Stimulated activated memory B cell treated with anti-CD40 and anti-IgM and Interleukin-4, amounts not matched to agents 10 μg/mL and 1 μg/mL and 100 μg/mL, for 72 hours (primary cell): ENCODE measurements at places on chromosomes 1 and 21.

DNA sequence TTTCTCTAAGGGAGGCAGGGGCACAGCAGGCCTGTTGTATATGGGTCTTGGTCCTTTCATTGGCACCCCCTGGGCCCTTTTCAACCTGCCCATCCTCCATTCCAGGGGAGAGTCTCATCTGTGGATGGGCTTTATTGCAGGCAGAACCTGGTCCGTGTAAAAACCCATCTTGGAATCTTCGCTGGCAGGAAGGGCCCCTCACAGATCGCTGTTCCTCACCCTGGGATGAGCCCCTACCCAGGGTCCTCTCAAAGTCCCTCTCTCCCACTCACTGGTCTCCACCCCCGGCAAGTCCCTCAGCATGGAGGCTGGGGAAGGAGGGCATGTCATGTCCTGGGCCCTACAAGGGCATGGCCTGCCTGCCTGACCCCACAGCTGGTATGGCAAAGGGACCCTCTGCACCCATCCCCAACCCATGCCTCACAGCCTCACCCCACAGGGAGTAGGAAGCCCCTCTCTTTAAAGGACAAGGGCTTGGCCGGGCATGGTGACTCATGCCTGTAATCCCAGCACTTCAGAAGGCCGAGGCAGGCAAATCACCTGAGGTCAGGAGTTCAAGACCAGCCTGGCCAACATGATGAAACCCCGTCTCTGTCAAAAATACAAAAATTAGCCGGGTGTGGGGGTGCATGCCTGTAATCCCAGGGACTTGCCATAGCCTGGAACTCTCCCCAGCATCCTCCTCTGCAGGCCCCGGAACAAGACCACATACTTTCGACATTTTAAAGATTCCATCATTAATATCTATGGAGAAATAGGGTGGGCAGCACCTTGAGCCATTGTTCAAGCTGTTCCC lies 13.2 kb upstream of the CDA start:
- peak; percentile 12 for ATAC-seq

DNA sequence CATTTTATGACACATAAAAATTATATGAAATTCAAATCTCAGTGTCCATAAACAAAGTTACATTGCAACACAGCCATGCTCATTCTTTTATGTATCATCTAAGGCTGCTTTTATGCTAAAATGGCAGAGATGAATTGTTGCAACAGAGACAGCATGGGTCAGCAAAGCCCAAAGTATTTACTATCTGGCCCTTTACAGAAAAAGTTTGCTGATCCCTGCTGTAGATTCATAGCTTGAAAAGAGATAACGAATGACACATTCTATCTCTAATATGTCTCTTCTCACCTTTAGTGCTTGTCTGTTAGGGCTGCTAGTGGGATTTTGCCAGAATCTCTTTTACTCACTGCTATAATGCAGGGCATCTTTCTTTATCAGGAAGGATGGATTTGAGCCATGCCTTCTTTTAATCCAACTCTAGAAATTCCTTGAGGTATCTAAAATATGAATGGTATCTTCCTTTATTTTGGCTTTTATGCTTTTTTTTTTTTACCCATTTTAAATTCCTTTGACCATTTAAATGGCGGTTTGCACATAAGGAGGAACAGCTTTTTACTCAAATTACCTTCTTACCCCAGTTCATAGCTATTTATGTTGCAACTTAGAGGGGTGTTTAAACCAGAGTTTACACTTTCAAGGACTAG lies 598.2 kb downstream of the PLPP3 start:
- ATAC-seq: no peak

GRCh38 chr21:34813266-34813894 lies 144.6 kb downstream of the CLIC6 start:
- ATAC-seq: no peak

- no peak for ATAC-seq
Observed at GRCh38 chr1:45152126-45152525, 54.3 kb downstream of the ZSWIM5 start.

DNA sequence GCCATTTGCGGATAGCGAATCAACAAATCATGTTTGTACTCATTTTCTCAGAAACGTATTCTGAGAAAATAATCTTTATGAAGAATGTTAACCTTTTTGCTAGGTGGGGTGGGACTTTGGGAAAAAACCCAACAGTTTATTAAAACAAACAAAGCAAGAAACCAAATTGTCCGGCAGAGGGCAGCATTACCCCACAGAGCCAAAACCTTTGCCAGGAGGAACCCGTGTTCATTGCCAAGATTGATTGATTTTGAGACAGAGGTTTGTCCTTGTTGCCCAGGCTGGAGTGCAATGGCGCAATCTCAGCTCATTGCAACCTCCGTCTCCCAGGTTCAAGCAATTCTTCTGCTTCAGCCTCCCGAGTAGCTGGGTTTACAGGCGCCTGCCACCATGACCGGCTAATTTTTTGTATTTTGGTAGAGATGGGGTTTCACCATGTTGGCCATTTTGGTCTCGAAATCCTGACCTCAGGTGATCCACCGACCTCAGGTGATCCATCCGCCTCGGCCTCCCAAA lies 70.8 kb upstream of the RHOU start:
- peak; percentile 45 for ATAC-seq
